Karpas-422 (cell line): ENCODE measurements at places on chromosomes 7 and 10. TPM values are rescaled to one million over a fixed set of nuclear protein-coding genes. Genes with fewer than 3 reads are reported as not detected.

Gene PNLIP
- total RNA-seq: not detected in 2 replicates

Gene PODXL
- 1.5 and 3.4 TPM in 2 replicates for total RNA-seq

Gene TRIM50
- not detected in 2 replicates for total RNA-seq

Gene ELMO1
- 87.7 and 137 TPM in 2 replicates for total RNA-seq

Gene ASB10
- total RNA-seq: not detected in 2 replicates

Gene NCF1
- total RNA-seq: 218 and 368 TPM in 2 replicates

Gene MTPN
- 60.5 and 140 TPM in 2 replicates for total RNA-seq

Gene TEX47
- not detected in 2 replicates for total RNA-seq

Gene PRKAR2B
- total RNA-seq: 0.32 and 0.67 TPM in 2 replicates

Gene GNB2
- 65.0 and 101 TPM in 2 replicates for total RNA-seq

Gene UCN3
- not detected in 2 replicates for total RNA-seq

Gene FBXL13
- total RNA-seq: 4.2 and 5.0 TPM in 2 replicates

Gene PDZD7
- total RNA-seq: 2.6 and 3.0 TPM in 2 replicates

Gene GIMAP4
- total RNA-seq: not detected in 2 replicates

Gene UNCX
- not detected in 2 replicates for total RNA-seq

Gene TET1
- total RNA-seq: 2.2 and 5.4 TPM in 2 replicates

Gene BRAF
- total RNA-seq: 53.5 and 72.6 TPM in 2 replicates

Gene DNA2
- 11.5 and 27.7 TPM in 2 replicates for total RNA-seq

Gene CAMK2B
- not detected in 2 replicates for total RNA-seq

Gene WNT8B
- not detected in 2 replicates for total RNA-seq

Gene BICC1
- not detected in 2 replicates for total RNA-seq

Gene CYTH3
- 3.0 and 3.5 TPM in 2 replicates for total RNA-seq

Gene HHEX
- total RNA-seq: 71.7 and 84.2 TPM in 2 replicates

Gene THNSL1
- not detected in 2 replicates for total RNA-seq

Gene GRM3
- 0.51 TPM in 1 of 2 replicates, not detected in the other for total RNA-seq

Gene DYDC2
- total RNA-seq: 0.37 TPM in 1 of 2 replicates, not detected in the other

Gene GNG11
- not detected in 2 replicates for total RNA-seq

Gene STEAP1B
- not detected in 2 replicates for total RNA-seq

Gene ACBD5
- total RNA-seq: 18.3 and 18.4 TPM in 2 replicates

Gene ZNF727
- total RNA-seq: not detected in 2 replicates
